ENCODE measurements at places on chromosomes 1 and 21.
A peak's percentile ranks its signal among the peaks of the same experiment; 100 is the strongest.

DNA sequence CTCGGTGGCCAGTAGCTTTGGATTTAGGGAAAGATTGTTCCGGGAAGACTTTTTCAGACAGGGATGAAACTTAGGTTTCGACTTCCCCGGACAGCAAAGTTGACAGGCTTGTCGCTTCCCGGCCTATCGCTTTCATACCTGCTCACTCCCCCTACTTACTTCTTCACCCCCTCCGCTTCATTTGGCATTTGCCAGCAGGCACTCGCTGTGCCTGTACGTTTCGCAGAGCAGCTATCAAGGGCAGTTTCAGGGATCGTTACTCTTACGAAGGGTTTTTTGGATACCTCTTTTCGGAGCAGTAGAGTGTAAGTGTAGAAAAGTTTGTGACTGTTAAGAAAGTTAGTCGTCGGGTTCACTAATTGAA, 393 bp downstream of the BLZF1 start:
- DNase-seq = peak; percentile 10

GRCh38 chr1:178961331-178961730, 64.4 kb upstream of the FAM20B start:
- no peak for DNase-seq

DNA sequence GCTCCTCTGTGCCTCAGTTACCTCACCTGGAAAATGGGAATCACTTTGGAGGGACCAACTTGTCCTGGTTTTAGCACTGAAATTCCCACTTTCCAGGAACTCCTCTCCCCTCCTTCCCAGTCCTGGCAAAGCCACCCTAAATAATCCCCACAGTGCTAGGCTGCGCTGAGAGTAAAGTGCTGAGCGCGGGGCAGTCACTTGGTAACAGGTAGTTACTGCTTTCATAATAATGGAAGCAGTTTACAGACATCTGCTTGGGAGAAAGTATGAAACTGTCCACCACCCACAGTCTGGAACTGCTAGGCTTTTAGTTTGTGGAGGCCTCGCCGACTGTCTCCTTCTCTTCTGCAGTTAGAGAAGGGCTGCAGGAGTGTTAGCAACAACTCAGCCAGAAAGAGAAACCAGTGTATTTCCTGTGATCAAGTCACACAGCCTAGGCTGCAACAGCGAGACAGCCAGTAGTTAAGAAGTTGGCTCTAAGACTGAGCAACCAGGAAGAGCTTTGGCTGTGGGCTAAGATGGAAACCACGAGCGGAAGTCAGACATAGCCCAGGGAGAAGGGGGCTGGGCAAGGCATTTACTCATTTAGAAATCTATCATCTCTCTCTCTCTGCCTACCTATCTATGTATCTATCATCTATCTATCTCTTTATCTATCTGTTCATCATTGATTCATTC, 30.8 kb upstream of the ABCG1 start:
- peak; percentile 13 for DNase-seq

DNA sequence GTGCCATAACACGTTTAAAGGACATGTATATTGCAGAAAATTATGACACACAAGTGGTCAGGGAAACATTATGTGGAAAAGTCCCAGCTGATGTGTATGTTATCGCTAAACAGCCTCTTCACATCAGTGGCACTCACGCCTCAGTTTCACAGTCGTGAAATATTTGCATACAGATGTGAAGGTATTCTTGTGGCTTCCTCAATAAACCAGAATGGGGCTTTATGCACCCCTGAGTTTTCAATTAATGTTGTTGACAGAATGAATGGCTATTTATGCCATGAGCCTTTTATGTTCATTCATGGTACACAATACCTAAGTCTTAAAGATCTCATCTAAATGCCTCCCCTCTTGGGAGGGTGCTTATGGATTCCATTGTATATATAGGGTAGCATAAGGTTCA, 202.1 kb upstream of the ADGRL2 start:
- no peak for DNase-seq

- DNase-seq = no peak
These were observed 12.1 kb upstream of the NFYC start for GRCh38 chr1:40679165-40679953.

DNA sequence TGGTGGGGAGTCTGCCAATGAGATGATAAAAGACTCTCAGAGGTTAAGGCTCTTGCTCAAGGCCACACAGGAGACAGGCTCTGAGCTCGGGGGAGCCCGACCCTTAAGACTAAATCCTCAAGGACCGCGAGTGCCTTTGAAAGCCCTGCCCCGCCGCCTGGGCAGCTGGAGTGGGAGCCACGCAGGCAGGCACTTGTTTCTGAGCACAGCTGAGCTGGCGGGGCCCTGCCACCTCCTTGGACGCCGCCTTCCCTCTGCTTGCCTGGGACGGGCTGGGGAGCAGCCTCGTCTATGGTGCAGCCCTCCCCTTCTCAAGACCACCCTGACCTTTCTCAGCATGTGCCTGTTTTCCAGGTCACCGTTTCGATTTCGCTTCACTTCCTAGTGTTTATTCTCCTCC, 169.3 kb downstream of the CAMTA1 start:
- DNase-seq = no peak

DNA sequence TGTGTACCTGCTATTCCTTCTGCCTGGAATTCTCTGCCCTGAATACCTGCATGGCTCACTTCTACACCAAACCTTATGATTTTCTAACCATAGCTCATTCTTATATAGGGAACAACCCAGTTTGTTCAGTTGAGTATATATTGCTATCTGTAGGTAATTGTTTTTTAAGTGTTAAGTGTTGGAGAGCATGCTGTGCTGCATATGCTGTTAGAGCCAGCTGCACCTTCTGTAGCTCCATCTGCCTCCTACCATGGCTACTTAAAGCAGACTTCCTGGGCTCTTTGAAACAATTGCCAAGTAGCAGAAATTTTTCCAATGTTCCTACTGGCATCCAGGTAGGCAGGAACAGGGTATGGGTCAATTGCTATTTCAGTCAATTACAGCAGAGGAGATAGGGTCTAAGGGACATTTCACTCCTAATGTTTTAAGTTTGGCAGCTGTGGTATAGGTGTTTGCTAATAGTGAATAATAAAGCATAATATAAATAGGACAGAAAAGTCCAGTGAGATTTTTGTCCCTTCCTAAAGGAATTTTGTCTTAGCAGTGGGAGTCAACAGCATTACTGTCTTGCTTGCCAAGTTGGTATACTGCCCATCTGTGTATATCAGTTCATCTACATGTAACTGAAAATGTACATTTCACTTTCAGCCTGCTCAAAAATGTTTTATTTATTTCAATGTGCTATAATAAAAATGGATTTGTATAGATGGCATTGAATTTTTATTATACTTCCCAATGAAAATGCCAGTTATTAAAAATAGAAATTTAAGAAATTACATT, 34.0 kb upstream of the C1orf115 start:
- DNase-seq = no peak

- DNase-seq = no peak
These were observed 146.9 kb downstream of the PDE4B start for GRCh38 chr1:65939636-65940035.

DNA sequence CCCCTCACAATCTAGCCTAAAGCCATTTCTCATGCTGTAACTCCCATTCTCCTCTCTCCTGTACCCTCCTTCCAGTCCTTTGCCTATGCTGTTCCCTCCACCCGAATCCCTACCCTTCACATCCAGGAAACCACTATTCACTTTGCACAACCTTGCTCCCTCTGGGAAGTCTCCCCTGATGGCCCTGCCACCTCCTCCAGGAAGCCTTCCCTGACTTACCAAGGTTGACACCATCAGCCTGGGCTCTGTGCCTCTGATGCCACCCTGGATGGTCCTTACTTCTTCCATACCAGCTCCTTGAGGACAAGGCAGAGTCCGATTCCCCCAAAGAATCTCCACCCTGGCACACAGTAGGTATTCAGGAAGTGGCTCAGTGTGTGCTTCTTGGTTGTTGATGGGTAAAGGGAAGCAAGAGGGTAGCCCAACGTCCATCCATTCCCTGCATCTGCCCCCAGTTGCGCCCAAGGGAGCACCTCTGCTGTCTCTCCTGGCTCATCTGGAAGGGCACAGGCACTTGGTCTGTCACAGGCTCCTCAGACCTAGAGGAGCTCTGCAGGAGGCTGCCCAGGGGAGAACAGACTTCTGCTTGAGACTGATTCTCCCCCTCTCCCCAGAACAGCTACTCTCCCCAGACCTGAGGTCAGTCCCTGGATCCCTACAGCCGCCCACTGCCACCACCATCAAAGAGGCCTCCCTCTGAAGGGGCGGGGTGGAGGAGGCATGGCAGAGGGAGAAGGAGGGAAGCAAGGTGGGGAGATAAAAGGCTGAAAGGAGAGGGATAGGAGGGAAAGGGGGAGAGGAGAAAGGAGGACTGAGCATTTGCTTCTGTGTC, 36.1 kb upstream of the ZC3H12A start:
- no peak for DNase-seq

All from astrocyte (in vitro differentiated cells and primary cell).